ENCODE measurements at places on chromosomes 1 and 21. TPM values are rescaled to one million over a fixed set of nuclear protein-coding genes. Genes with fewer than 3 reads are reported as not detected.

GRCh38 chr1:12525311-12526181 lies 92.5 kb downstream of the DHRS3 start:
- H3K4me1 ChIP-seq: no peaks in the 10 kb centered on the region
- no peaks in the 10 kb centered on the region for H3K36me3 ChIP-seq
- H3K4me3 ChIP-seq: no peak overlapping the region
- H3K27me3 ChIP-seq: no peaks in the 10 kb centered on the region
- H3K27ac ChIP-seq: no peak overlapping the region

GRCh38 chr1:203558064-203558760 lies 64.3 kb downstream of the OPTC start:
- no peak overlapping the region for H3K4me3 ChIP-seq
- no peaks in the 10 kb centered on the region for H3K27me3 ChIP-seq
- H3K4me1 ChIP-seq: peaks cover 27% of the 10 kb centered on the region
- H3K27ac ChIP-seq: no peak overlapping the region
- no peak for DNase-seq

Gene KIRREL1
- 26.4 TPM for total RNA-seq

- H3K27ac ChIP-seq: no peak overlapping the region
- peaks cover 7% of the 10 kb centered on the region for H3K4me1 ChIP-seq
- H3K4me3 ChIP-seq: no peak overlapping the region
- DNase-seq: no peak
- H3K27me3 ChIP-seq: no peaks in the 10 kb centered on the region
These were observed 36.2 kb upstream of the UBE2U start for GRCh38 chr1:64167176-64167575.

GRCh38 chr1:85240174-85240601 lies 19.3 kb downstream of the C1orf52 start:
- H3K27me3 ChIP-seq: no peaks in the 10 kb centered on the region
- DNase-seq: peak; percentile 91
- H3K4me3 ChIP-seq: no peak overlapping the region
- H3K36me3 ChIP-seq: no peaks in the 10 kb centered on the region

GRCh38 chr1:246300626-246301549 lies 206.2 kb downstream of the SMYD3 start:
- no peaks in the 10 kb centered on the region for H3K27me3 ChIP-seq
- H3K4me1 ChIP-seq: no peaks in the 10 kb centered on the region
- H3K36me3 ChIP-seq: no peaks in the 10 kb centered on the region
- no peak for DNase-seq

DNA sequence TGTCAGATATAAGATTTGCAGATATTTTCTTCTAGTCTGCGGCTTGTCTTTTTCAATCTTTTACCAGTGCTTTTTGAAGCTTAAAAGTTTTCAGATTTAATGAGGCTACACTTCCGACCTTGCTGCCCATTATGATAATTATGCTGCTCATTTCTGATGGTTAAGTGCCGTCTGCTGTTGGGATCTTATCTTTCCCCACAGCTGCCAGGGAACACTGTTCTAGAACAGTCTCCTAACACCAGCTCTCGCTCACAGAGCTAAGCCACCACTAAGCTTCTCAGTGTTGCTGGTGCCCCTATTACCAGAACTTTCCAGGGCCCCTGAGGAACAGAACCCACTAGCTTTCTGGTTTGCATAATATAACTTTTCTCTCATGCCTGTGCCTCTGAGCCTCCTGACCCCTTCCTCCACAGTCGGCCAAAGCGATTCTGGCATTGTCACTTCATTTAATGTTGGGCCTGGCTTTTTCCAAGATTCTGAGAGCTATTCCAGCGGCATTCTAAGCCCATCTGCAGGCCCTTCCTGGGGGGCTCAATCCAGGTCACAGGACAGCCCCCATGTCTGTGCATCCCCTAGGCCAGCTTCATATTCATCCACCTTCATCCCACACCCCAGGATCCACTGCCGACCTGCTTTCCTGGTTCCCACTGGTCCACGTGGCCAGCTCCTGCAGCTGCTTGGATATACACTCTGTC lies 237.0 kb downstream of the PTPRU start:
- no peak overlapping the region for H3K27ac ChIP-seq
- H3K4me3 ChIP-seq: no peak overlapping the region
- H3K36me3 ChIP-seq: no peaks in the 10 kb centered on the region

DNA sequence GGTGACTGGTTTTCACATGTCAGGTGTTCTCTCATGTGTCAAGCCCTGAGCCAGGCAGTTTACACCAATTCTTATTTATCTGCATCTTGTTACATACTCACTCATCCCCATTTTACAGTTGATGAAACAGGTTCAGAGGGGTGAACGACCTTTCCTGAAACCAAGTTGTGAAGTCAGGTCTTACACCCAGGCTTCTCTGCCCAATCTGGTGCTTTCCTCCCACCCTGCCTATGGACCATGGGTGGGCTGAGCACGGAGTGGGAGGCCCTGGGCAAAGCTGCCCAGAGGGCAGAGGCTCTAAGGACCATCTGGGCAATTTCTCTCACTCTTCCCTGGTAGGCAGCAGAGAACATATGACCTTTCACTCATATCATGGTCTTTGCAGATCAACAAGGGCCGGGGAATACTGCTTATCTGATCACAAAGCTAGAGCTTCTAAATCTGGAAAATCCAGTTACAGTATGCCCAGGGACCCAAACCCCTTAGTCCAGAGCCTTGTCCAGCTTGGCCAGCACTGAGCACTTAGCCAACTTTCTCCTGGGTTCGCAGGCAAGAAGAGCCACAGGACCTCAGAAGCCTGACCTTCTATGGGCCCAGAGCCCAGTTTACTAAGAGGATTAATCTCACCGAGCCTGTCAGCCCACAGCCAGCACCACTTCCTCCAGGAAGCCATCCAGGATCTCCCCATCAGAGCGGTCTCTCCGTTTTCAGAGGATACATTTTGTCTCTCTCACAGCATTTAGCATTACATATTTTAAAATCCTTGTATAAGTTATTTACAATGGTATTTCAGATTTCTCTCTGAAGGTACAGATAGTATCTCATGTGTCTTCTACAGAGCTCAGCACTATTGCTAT lies 16.0 kb upstream of the TTC39A start:
- H3K4me1 ChIP-seq: no peaks in the 10 kb centered on the region
- H3K27ac ChIP-seq: no peak overlapping the region
- H3K36me3 ChIP-seq: no peaks in the 10 kb centered on the region
- DNase-seq: no peak

DNA sequence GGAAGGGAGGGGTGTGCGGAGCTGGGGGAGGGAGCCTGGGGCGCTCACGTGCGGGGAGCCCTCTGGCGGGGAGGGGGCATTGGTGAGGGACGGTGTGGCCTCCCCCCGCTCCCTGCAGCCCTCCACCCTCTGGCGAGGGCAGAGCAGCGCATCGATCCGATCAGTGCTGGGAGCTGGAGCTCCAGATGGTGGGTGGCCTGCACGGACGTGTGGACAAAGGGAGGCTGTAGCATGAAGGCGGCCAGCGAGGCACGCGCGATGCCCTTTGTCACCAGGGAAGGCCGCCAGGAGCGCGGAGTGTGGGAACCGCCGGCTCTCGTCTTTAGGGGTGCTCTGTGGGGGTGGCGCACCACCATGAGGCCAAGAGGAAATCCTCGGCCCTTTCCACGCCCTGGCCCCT lies 5.4 kb upstream of the HES5 start:
- H3K4me3 ChIP-seq: no peak overlapping the region
- H3K27me3 ChIP-seq: peaks cover 52% of the 10 kb centered on the region
- no peak for DNase-seq

DNA sequence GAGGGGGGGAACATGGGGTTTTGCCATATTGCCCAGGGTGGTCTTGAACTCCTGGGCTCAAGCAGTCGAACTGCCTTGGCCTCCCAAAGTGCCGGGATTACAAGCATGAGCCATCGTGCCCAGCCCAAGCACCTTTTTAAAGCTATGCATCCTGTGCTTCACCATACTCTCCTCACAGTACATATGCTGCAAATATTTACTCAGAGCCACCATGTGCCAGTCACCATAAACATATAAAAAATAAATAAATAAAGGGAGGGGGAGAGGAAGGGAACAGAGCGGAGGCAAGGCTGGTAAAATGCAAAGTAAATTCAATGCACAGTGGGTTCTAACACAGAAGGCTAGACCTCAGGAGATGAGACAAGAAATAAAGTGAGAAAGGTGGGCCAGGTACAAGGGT lies 64.7 kb downstream of the CAPZB start:
- H3K27me3 ChIP-seq: no peaks in the 10 kb centered on the region
- no peak overlapping the region for H3K27ac ChIP-seq
- peaks cover 16% of the 10 kb centered on the region for H3K36me3 ChIP-seq
- no peak for DNase-seq
- H3K4me1 ChIP-seq: no peaks in the 10 kb centered on the region

GRCh38 chr1:9593492-9594465 lies 5.1 kb downstream of the TMEM201 start:
- peaks cover 53% of the 10 kb centered on the region for H3K4me1 ChIP-seq
- H3K27me3 ChIP-seq: no peaks in the 10 kb centered on the region
- H3K4me3 ChIP-seq: peak overlapping the region; percentile 6
- peak; percentile 99 for DNase-seq
- H3K36me3 ChIP-seq: peaks cover 25% of the 10 kb centered on the region
- H3K27ac ChIP-seq: peak overlapping the region; percentile 63

All from SJCRH30 (cell line).